Left ventricle myocardium inferior (tissue), 1 donor: ENCODE measurements at places on chromosomes 5 and 9. TPM values are rescaled to one million over a fixed set of nuclear protein-coding genes. Genes with fewer than 3 reads are reported as not detected.

DNA sequence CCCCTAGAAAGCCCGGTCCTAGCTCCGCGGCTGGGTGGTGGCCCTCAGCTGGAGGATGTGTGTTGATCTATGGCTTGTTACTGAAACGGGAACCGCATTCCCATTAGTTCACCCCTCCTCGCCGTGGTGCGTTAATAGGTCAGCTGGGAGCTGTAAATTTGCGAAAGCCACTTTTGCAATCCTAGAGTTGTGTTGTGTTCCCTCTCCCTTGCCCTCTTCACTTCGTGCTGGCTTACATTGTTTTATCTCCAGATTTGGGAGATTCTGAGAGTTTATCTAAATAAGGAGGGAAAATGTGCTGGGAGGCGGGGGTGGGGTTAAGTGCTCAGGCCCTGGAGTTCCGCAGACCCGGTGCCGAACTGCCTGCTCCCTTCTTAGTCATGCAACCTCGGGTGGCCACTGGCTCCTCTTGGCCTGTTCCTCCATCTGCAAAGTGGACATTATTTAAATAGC is 62.8 kb downstream of the HMCN2 start:
- peak; percentile 42 for DNase-seq

GRCh38 chr9:2377834-2378233 is 243.8 kb upstream of the VLDLR start:
- no peak for DNase-seq

DNA sequence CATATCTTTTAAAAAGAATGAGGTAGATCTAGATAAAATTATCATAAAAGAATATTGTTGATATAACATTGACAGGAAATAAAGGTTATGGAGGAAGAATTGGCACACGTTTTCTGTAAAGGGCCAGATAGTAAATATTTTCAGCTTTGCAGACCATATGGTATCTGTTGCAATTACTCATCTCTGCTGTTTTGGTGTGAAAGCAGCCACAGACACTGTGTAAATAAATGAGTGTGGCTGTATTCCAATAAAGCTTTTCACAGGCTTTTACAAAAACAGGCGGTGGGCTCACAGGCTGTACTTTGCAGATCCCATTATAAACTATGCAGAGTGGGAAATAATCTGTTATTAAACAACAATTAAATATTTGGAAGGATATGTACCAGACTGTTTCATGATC is 87.4 kb downstream of the SGCD start:
- no peak for DNase-seq

DNA sequence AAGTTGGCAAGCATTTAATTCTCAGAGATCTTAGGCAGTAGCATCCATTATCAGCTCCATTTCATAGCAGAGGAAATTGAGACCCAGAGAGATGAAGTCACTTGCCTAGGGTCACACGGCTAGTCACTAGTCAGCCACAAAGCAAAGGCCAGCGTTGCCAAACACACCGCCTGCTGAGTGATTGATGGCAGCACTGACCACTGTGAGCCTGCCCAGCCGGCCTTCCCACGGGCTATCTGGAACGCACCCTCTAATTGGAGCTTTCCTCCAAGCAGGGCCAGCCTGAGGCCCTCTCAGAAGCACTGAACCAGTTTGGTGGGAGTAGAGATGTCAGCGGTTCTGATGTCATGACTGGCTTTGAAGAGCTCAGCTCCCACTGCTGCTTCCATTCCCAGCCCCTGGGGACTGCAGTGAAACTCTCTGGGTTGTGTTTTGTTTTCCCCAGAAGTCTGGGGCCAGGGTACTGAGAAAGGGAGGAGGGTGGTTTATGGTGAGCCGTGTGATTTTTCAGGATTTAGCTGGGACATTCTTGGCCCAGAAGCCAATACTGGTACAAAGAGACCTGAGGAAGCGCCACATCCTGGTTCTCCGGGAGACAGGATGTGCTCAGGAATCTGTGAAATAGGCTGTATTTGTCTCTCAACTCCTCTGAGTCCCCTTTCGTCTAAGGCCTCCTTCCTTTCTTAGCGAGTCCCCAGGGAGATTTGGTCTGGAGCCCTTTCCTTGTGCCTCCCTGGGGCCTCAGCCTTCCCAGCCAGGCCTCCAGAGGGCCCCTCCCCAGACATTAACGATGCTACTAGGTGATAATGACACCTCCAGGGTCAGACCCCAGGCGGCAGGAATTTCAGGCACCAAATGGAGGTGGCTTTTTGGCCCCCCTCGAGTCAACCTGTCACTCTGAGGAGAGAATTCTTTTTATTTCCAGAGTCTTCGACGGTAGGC is 44.5 kb downstream of the SPRY4 start:
- peak; percentile 75 for DNase-seq

DNA sequence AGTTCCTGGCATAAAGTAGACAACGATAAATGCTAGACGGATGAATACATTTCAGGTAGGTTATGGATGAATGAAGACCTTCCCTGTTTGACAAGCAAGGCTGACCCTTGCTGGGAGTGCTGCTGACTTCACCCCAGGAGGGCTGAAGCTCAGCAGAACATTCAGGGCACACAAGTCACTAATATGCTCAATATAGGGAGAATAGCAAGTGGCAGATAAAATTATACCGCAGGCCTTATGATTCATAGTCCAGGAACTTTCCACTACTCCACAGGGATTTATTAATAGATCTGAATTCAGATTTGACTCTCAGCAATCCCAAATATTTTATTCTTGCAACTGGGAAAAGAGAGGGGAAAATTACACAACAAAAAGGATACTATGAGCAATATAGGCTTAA is 38.2 kb upstream of the GRAMD2B start:
- no peak for DNase-seq

- DNase-seq: no peak
Measured at GRCh38 chr9:136968333-136969127, 8.8 kb upstream of the PTGDS start.

GRIA1 gene
- total RNA-seq: 0.14 TPM

- no peak for DNase-seq
Measured at GRCh38 chr5:2185646-2186471, 303.1 kb upstream of the IRX4 start.

GRXCR2 gene
- total RNA-seq: 1.1 TPM

LHX6 gene
- 4.4 TPM for total RNA-seq

AFAP1L1 gene
- 40.6 TPM for total RNA-seq

TMEM232 gene
- total RNA-seq: 3.6 TPM

- DNase-seq: no peak
Measured at GRCh38 chr5:370311-370958, 48.9 kb downstream of the AHRR start.

GRCh38 chr9:94894094-94894699 is 167.7 kb downstream of the AOPEP start:
- DNase-seq: no peak

PFN3 gene
- total RNA-seq: not detected

DNA sequence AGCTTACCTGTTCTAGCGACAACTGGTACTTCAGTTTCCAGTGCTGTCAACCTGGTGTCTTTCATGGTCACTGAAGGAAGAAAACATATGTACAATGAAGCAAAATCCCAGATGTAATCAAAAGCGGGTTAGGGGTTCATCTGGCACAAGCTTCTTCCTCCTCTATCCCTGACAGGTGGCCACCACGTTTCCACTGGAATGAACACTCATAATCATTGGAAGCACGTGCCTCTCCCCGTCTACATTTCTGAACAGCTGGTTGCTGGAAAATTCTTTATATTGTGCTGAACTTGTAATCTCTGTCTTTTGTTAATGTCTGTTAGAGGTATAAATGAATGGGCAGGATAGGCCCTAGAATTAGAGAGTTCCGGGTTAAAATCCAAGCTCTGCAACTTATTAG is 9.4 kb downstream of the TSC1 start:
- no peak for DNase-seq

- no peak for DNase-seq
Measured at GRCh38 chr9:123406691-123407216, 50.8 kb downstream of the CRB2 start.

GRCh38 chr5:73443829-73444498 is 4.6 kb downstream of the FOXD1 start:
- no peak for DNase-seq

DNA sequence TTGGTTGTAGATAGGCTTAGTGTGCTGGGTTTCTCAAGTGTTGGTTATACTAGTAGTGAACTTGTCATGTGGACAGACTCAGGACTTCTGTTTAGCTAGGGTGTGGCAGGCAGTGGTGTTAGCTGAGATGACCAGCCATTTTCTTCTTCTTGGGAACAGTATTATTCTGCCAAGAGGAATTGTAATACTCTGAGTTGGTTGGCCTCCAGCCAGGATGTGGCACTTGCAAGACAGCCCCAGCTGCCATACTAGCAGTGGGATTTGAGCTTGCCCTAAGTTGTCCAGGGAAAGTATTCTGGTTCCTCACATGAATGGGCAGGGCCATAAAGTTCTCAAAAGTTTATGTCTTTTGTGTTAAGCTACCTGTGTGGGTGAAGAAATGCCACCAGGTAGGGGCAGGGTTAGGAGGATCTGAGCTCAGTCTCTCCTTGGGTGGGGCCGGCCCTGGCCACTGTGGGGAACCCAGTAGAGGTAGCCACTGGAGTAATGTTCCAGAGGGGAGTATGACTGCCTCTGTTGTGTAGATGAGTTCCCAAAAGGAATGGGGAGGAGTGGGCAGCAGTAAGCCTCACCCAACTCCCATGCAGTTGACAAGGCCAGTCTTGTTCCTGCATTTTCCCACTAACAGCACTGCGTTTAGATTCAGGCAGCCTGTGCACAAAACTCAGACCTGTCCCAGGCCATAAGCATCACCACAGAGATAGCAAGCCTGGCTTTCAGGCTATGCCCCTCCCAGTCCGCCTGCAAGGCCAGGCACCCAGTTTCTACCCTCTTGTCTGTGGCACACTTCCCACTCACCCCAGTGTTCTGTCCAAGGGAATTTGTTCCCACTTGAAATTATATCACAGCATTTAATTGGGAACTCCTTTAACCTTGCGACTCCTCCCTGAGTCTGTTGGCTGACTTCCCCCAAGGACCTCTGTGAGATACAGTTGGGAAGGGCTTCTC is 250.7 kb downstream of the ANXA1 start:
- DNase-seq: no peak

DNA sequence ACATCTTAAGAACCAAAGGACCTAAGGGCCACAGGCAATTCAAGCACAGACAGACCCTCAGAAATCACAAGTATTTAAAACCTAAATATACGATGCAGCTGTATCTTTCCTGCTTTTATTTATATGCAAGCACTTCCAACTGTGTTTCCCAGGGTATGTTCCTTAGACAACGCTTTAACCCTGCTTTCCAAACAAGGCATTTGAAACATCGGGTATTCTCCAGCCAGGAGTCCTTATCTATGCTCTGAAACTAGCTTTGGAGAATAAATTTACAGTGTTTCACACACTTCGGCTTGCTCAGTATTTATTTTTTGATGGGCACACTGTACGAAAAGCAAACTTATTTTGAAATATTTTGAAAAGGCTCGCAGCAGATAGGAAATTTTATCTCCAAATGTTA is 13.5 kb downstream of the NR6A1 start:
- no peak for DNase-seq

GRCh38 chr5:154522284-154522683 is 44.3 kb upstream of the HAND1 start:
- no peak for DNase-seq

CNTNAP3B gene
- 8.0 TPM for total RNA-seq

CCL21 gene
- 6.2 TPM for total RNA-seq

GRM6 gene
- total RNA-seq: not detected

GRCh38 chr9:89361031-89361430 is 42.7 kb downstream of the SECISBP2 start:
- DNase-seq: no peak

DNA sequence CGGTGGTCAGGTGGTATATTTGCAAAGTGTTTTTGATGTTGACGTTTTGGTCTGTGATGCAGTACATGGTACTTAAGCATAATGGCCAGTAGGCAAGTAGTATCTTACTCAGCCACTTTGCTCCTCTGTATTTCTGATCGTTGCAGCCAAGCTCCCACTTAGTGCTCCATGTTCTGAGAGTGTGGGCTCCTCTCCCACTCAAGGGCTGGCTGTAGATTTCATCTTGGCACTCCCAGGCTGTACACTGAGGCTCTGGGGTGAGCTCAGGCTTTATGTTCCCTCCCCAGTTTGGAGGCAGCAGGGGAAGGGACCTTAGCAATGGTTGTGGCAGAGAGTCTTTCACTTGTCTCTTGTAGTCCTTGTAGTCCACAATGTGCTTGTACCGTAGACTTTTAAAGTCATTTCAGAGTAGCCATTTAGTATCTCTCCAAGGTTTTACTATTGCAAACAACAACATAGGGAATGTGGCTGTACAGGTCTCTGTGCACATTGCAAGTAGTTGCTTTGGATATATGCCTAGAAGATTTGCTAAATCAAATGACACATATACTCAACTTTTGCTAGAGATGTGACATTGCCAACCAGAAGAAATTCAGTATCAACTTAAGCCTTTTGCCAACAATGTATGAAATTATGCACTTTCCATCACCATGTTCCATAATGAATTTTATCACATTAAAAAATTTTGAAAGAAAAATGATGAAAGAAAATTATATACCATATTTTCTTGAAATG is 304.3 kb upstream of the CTNND2 start:
- DNase-seq: no peak

PCDHGB3 gene
- total RNA-seq: 6.3 TPM

GRCh38 chr9:19533373-19533772 is 124.6 kb downstream of the ACER2 start:
- no peak for DNase-seq

GRCh38 chr9:5429873-5430564 is 7.7 kb downstream of the PLGRKT start:
- DNase-seq: no peak

DNA sequence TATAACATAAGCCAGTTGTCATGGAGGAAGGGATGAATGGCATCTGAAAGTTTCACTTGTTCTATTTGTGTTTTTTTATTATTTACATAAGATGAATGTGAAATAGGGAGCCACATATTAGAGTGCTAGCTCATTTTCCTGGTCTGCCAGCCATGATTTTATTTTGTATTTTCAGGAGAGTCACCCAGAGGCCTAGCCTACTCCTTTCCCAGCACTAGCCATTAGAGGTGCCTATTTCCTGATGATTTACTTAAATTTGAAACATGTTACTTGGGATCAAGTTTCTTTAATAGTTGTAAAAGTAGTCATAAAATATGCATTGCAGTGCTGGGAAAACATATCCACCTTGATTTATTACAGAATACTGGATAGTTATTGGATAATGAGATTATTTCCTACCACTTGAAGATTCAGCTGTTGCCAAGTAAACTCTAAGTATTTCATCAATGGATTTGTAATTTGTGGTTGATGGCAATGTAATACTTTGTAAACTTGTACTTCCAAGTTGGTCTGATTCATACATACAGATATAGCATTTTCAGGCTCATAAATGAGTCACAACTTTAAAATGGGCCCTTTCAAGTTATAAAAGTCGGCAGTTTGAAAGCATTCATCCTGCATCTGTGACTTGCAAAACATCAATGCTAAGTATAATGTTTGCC is 50.8 kb downstream of the KCNN2 start:
- DNase-seq: no peak

- DNase-seq: no peak
Measured at GRCh38 chr9:114314881-114315722, 7.8 kb upstream of the ORM1 start.

GRCh38 chr5:6378766-6379103 is 388 bp upstream of the MED10 start:
- no peak for DNase-seq

DNA sequence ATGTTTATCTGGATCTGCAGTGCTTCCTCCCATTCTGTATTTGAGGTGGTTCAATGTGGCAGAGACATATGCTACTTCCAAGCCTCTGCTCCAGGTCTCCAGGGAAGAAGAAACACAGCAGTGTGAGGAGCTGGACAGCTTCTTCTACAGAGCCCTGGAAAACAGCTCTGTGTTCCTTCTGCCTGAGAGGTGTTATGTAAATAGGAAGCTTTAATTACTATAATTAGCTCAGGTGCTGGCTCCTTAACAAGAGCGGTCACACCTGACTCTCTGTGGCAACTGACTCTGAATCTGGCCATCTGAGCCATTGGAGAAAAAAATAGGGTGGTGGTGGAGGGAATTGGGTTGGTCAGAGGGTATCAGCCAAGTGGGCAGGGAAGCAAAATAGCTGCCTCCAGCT is 332.4 kb upstream of the BRINP1 start:
- DNase-seq: no peak
